Mesothelial cell of epicardium (in vitro differentiated cells): ENCODE measurements at places on chromosomes 11 and 22. TPM values are rescaled to one million over a fixed set of nuclear protein-coding genes. Genes with fewer than 3 reads are reported as not detected.

GRCh38 chr11:362642-363442 is 6.5 kb upstream of the B4GALNT4 start:
- H3K4me3 ChIP-seq = no peak overlapping the region
- no peak for DNase-seq
- H3K36me3 ChIP-seq = no peaks in the 10 kb centered on the region
- H3K27ac ChIP-seq = no peak overlapping the region
- peaks cover under 1% of the 10 kb centered on the region for H3K4me1 ChIP-seq
- H3K27me3 ChIP-seq = peaks cover 10% of the 10 kb centered on the region

DNA sequence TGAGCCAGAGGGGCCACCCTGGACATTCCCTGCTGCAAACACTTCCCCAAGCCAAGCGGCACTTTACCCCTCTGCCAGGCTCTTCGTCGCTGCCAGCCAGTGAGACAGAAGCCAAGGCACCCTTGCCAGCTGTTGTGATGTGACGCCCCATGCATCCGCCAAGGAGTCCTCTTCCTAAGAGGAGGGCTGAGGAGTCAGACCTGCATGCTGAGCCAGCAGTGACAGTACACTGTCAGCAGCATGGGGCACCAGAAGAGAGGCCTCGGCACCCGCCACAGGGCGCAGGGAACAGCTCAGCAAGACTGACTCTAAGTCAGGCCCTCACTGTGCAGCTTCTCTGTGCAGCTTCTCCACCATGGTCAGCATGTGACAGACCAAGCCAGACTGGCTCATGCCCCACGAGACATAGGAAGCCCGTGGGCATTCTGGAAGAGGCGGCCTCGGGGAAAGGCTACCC is 26.4 kb downstream of the VPS37C start:
- no peaks in the 10 kb centered on the region for H3K27me3 ChIP-seq
- DNase-seq = no peak
- no peak overlapping the region for H3K4me3 ChIP-seq
- peaks cover 14% of the 10 kb centered on the region for H3K4me1 ChIP-seq
- H3K27ac ChIP-seq = no peak overlapping the region

GRCh38 chr11:74332291-74332690 is 20.9 kb upstream of the P4HA3 start:
- H3K36me3 ChIP-seq = peaks cover 22% of the 10 kb centered on the region
- H3K4me3 ChIP-seq = no peak overlapping the region
- H3K27ac ChIP-seq = no peak overlapping the region
- H3K4me1 ChIP-seq = no peaks in the 10 kb centered on the region
- no peak for DNase-seq

- peaks cover 42% of the 10 kb centered on the region for H3K27me3 ChIP-seq
- H3K36me3 ChIP-seq = no peaks in the 10 kb centered on the region
- H3K27ac ChIP-seq = no peak overlapping the region
- no peak for DNase-seq
Measured at GRCh38 chr11:33542921-33543320, 157.7 kb downstream of the C11orf91 start.

- DNase-seq = no peak
- H3K4me1 ChIP-seq = peaks cover 9% of the 10 kb centered on the region
- no peak overlapping the region for H3K4me3 ChIP-seq
Measured at GRCh38 chr11:11589437-11589836, 32.4 kb downstream of the GALNT18 start.

- H3K36me3 ChIP-seq = no peaks in the 10 kb centered on the region
- no peak for DNase-seq
- H3K27me3 ChIP-seq = no peaks in the 10 kb centered on the region
- H3K27ac ChIP-seq = no peak overlapping the region
Measured at GRCh38 chr11:23869671-23870070, 627.2 kb upstream of the LUZP2 start.

GRCh38 chr11:104997288-104997687 is 25.7 kb downstream of the CASP5 start:
- H3K36me3 ChIP-seq = no peaks in the 10 kb centered on the region
- H3K4me3 ChIP-seq = no peak overlapping the region
- H3K27me3 ChIP-seq = no peaks in the 10 kb centered on the region
- H3K4me1 ChIP-seq = peaks cover 4% of the 10 kb centered on the region

DNA sequence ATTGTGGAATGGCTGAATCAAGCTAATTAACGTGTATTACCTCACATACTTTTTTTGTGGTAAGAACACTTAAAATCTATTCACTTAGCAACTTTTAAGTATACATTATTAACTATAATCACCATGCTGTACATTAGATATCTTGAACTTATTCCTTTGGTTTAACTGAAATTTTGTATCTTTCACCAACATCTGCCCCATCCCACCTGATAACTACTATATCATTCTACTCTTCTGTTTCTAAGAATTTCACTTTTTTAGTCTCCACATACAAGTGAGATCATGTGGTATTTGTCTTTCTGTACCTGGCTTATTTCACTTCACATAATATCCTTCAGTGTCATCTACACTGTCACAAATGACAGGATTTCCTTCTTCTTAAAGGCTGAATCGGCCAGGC is 17.1 kb upstream of the VWA5A start:
- no peak for DNase-seq
- H3K27me3 ChIP-seq = no peaks in the 10 kb centered on the region
- no peak overlapping the region for H3K4me3 ChIP-seq
- H3K27ac ChIP-seq = no peak overlapping the region
- H3K4me1 ChIP-seq = no peaks in the 10 kb centered on the region

DNA sequence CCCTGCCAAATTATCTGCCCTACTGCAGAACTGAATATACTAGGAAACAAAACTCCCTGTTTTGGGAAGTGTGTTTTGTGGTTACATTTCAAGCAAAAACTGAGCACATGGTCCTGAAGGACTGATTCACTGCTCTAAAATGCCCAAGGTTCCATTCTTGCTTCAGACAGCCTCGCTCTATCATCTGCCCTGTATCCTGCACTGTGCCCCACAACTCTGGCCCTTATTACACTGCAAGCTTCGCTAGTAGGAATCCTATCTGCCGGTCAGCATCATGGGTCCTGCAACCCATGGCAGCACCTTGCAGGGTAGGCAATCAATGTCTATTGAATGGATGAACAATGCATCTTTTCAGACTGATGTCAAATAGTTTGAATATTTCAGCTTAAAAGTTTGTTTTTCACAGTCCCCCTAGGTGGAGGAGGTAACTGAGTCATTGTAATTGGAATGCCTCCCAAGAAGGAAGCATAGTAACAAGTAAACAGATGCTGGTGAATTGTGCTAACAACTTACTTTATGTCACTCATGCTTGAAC is 21.3 kb downstream of the LAYN start:
- no peak overlapping the region for H3K4me3 ChIP-seq
- H3K36me3 ChIP-seq = peaks cover 10% of the 10 kb centered on the region
- no peak for DNase-seq
- no peak overlapping the region for H3K27ac ChIP-seq
- peaks cover 5% of the 10 kb centered on the region for H3K4me1 ChIP-seq

GRCh38 chr11:2885017-2885677 is 428 bp downstream of the CDKN1C start:
- H3K4me1 ChIP-seq = peaks cover 44% of the 10 kb centered on the region
- peak overlapping the region; percentile 94 for H3K27ac ChIP-seq
- H3K4me3 ChIP-seq = peak overlapping the region; percentile 94
- no peaks in the 10 kb centered on the region for H3K27me3 ChIP-seq

DNA sequence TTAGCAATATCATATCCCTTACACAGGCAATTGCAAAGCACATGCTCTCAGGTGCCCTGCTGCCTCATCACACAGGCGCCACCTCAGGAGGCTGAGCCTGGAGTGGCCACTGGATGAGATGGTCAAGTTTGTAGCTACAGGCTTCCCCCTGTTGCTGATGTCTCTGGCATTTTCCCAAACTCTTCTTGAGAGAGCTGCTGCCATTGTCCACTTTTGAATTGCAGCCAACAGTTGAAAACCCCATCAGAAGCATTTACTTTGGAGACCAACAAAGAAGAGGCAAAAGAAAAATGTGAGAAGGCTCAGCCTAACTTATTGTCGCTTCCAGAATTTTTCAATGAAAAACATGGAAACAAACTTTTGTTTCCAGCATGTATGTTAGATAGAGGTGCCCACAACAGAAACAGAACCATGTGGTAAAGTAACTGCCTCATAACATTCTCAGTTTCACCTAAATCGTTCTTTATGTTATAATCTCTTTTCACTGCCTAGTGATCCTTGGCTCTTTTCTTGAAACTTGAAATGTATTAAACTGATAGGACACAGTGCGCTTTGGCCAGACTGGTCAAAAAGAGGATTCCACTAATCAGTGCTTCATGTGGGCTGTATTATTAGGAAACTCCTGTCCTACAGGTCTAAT is 47.6 kb upstream of the OR8B8 start:
- no peak overlapping the region for H3K4me3 ChIP-seq
- no peaks in the 10 kb centered on the region for H3K4me1 ChIP-seq
- H3K27ac ChIP-seq = no peak overlapping the region
- H3K36me3 ChIP-seq = no peaks in the 10 kb centered on the region
- no peak for DNase-seq

DNA sequence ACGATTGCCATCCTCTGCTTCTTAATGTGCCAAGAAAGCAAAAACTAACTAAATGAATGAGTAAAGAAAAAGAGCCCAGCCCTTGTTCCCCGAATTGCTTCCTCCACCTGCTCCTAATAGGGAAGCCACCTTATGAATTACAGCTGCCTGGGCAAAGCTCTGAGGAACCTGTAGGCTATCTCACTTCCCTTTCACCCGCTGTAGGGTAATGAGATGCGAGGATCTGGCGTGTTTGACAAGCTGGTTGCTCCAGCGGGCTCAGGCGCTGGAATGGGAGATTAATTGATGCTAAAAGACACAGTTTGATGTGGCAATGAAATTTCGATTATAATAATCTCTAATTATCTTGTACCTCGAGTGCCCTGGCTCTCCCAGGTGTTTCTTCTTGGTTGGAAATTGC is 256.4 kb downstream of the NTM start:
- no peak overlapping the region for H3K27ac ChIP-seq
- no peak for DNase-seq
- H3K36me3 ChIP-seq = no peaks in the 10 kb centered on the region
- H3K4me3 ChIP-seq = no peak overlapping the region
- H3K27me3 ChIP-seq = peaks cover 9% of the 10 kb centered on the region

DNA sequence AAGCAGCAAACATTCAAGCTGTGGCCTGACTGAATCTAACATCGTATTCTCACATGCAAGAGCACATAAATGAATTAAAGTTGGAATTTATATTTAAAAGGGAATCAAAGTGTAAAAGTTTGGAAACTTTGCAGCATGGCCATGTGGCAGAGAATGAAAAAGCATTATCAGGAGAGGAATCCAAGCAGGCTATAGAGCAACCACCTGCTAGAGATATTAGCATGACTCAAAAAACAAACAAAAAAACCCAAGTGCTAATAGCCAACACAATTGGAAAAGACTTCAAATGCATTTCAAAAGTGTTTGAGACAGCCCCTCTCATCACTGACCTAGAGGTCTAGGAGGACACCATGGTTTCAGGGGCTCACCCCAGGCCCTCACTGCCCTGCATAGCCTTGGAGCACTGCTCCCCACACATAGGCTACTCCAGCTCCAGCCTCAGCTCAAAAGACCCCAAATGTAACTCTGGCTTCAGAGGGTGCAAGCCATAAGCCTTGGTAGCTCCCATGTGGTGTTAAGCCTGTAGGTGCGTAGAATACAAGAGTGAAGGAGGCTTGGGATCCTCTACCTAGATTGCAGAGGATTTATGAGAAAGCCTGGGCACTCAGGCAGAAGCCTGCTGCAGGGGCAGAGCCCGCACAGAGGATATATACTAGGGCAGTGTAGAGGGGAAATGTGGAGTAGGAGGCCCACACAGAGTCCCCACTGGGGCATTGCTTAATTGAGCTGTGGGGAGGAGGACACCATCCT is 1.7 kb upstream of the KRTAP5-7 start:
- DNase-seq = no peak
- no peak overlapping the region for H3K27ac ChIP-seq
- H3K36me3 ChIP-seq = peaks cover 5% of the 10 kb centered on the region

- H3K36me3 ChIP-seq = no peaks in the 10 kb centered on the region
- H3K4me3 ChIP-seq = no peak overlapping the region
- no peak for DNase-seq
- H3K27me3 ChIP-seq = peaks cover 5% of the 10 kb centered on the region
- H3K4me1 ChIP-seq = peaks cover 5% of the 10 kb centered on the region
Measured at GRCh38 chr11:5737670-5738392, 1.6 kb downstream of the OR56B1 start.

- peaks cover 42% of the 10 kb centered on the region for H3K4me1 ChIP-seq
- H3K4me3 ChIP-seq = no peak overlapping the region
- H3K36me3 ChIP-seq = no peaks in the 10 kb centered on the region
- no peaks in the 10 kb centered on the region for H3K27me3 ChIP-seq
Measured at GRCh38 chr11:20014067-20014402, 146.2 kb downstream of the DBX1 start.

GRCh38 chr11:8811571-8811970 is 99.4 kb upstream of the AKIP1 start:
- H3K27ac ChIP-seq = peak overlapping the region; percentile 98
- DNase-seq = no peak
- H3K27me3 ChIP-seq = no peaks in the 10 kb centered on the region
- H3K4me1 ChIP-seq = peaks cover 39% of the 10 kb centered on the region
- no peak overlapping the region for H3K4me3 ChIP-seq

- DNase-seq = peak; percentile 84
- H3K4me3 ChIP-seq = no peak overlapping the region
- H3K27me3 ChIP-seq = peaks cover 76% of the 10 kb centered on the region
- H3K36me3 ChIP-seq = no peaks in the 10 kb centered on the region
Measured at GRCh38 chr22:22195265-22196017, 49.1 kb upstream of the VPREB1 start.

- no peaks in the 10 kb centered on the region for H3K4me1 ChIP-seq
- no peak for DNase-seq
- H3K4me3 ChIP-seq = no peak overlapping the region
- no peak overlapping the region for H3K27ac ChIP-seq
- peaks cover 6% of the 10 kb centered on the region for H3K36me3 ChIP-seq
- no peaks in the 10 kb centered on the region for H3K27me3 ChIP-seq
Measured at GRCh38 chr11:95867105-95867504, 56.8 kb downstream of the MTMR2 start.

DNA sequence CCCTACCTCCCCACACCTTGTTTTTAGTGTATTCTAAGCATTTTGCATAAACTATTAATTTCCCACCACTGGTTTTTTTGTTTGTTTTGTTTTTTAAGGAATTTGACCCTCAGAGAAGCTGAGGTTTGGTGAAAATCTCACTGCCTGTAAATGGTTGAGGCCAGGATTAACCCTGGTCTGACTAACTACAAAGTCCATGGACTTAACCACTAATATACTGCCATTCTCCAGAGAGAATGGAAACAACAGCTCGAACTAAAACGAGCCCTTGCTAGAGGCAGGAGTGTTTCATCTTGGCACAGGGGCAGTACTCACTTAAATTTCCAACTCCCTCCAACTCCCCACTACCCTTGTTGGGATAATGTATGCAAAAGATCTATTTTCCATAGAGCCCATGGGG is 3.0 kb downstream of the CTNND1 start:
- no peaks in the 10 kb centered on the region for H3K27me3 ChIP-seq
- DNase-seq = no peak
- peaks cover 36% of the 10 kb centered on the region for H3K4me1 ChIP-seq

The IL10RA gene
- 0.38 to 0.78 TPM (median 0.42 TPM) in 3 replicates for total RNA-seq

The RIC8A gene
- 85.2 to 100.0 TPM (median 91.8 TPM) in 3 replicates for total RNA-seq

The CCDC89 gene
- 1.3 to 2.7 TPM (median 1.5 TPM) in 3 replicates for total RNA-seq

The SORL1 gene
- 28.0 to 32.8 TPM (median 29.8 TPM) in 3 replicates for total RNA-seq

The RBMXL2 gene
- total RNA-seq = 0.16 to 0.22 TPM (median 0.16 TPM) in 3 replicates

The LDHAL6A gene
- not detected in 3 replicates for total RNA-seq
